ENCODE measurements at places on chromosomes 2 and 18.
A peak's percentile ranks its signal among the peaks of the same experiment; 100 is the strongest.

DNA sequence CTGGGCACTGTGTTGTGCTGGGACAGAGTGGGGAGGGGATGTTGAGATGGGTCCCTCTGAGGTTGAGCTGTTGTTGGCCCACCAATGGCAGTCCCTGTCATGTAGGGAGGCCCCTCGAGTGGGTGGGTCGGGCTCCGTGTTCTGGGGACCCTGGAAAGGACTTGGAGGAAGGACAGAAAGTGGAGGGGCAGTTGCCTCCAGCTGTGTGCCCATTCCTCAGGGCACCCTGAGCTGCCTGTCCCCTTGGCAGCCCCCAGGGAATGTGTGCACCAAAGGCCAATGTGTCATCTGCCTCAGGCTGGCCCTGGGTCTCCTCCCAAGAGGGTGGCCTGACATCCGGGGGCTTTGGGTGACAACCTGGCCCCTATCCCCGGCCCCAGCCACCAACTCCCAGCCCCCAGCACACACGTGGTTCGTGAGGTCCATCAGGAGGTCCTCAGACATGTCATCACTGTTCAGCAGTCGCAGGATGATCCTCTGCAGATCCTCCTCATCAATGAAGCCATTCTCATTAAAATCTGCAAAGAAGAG, 57.7 kb downstream of the CIB4 start:
- DNase-seq = no peak

GRCh38 chr2:190889175-190889943, 8.7 kb downstream of the GLS start:
- no peak for DNase-seq

DNA sequence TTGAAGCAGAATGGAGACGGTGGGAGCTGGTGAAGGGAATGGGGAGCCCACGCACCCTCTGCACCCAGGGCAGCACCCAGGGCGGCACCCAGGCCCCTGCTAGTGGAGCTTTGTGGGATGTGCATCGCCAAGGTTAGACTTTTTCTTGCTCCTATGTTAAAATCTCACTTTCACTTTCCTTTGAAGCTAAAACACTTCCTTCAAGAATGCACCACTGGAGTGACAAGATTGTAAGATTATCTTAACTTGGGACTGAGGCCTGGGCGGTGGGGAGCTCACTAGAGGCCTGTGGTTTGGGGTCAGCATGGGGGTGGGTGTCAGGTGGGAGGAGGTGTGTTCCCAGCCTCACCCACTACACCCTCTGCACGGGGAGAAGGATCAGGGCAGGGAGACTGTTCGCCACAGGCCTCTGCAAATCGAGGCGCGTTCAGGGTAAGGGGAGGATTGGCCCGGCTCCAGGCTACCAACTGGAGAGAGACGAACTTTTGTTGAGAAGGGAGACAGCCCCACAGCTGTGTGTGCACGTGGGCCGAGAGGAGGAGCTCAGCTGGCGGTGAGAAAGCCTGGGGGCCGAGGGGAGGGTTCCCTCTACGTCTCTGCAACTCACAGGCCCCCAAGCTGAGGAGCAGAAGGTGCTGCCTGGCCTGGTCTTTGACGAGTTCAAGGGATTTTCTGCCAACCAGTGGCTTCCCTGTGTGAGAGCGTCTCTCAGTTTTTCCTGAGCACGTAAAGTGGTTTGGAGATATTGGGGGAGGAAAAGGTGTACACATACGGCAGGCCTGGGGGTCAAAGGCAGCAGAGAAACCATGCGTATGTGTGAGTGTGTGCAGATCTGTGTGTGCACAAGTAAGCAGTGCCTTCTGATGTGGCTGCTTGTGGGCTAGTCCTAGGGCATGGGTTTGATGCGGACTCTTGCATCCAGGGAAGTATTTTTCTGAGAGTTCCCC, 147.7 kb downstream of the KLHL29 start:
- DNase-seq = peak; percentile 21

GRCh38 chr2:213232649-213233437, 51.4 kb upstream of the SPAG16 start:
- DNase-seq = no peak

- no peak for DNase-seq
Measured at GRCh38 chr2:159811232-159811631, 13.2 kb upstream of the CD302 start.

DNA sequence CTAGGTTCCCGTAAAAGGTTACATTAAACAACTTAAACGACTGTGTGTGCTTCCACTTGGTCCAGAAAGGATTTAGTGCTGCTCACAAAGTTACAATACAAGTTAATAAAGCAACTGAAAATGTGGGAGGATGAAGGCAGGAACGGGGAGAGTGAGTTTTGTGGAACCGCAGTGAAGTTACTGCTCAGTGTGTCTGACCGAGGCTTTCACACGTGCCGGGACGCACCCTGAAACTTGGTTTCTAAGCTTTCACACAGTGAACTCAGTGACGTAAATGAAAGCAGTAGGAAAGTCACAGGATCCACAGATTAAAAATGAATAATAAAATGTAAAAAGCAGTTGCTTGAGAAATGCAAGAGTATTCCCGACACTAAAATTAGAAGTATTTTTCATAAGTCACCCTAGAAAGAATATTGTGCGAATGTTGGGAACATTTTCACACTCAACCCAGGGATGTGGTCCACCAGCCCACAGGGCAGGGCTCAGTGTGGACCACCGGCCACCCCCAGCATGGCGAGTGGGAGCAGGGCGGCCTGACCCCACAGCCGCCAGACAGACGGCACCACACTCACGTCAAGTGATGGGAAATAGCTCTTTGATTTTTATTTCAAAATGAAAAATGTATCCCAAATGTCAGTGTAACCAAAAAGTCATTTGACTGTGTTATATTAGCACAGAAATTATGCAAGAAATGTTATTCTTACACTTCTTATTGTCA, 32.6 kb upstream of the CHMP1B start:
- no peak for DNase-seq

DNA sequence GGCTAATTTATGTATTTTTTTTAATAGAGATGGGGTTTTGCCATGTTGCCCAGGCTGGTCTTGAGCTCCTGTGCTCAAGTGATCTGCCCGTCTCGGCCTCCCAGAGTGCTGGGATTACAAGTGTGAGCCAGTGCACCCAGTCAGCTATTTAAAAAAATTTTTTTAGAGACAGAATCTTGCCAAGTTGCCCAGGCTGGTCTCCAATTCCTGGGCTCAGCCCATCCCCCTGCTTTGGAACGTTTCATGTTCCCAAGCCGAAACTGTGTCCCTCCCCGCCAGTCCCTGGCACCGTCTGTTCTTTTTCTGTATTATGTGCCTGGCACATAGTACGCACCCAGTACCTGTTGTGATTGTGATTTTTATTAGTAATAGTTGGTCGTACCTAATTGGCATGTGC, 63.1 kb upstream of the MGAT5 start:
- DNase-seq = no peak

GRCh38 chr2:8090748-8091700, 590.8 kb upstream of the ID2 start:
- no peak for DNase-seq
